Cardiac fibroblast (primary cell): ENCODE measurements at places on chromosomes 4 and X.
A peak's percentile ranks its signal among the peaks of the same experiment; 100 is the strongest.

GRCh38 chrX:1502241-1502640 lies 34.7 kb downstream of the P2RY8 start:
- DNase-seq, result no peak

- no peak for DNase-seq
Observed at GRCh38 chr4:140267576-140267975, 105.9 kb upstream of the SCOC start.

DNA sequence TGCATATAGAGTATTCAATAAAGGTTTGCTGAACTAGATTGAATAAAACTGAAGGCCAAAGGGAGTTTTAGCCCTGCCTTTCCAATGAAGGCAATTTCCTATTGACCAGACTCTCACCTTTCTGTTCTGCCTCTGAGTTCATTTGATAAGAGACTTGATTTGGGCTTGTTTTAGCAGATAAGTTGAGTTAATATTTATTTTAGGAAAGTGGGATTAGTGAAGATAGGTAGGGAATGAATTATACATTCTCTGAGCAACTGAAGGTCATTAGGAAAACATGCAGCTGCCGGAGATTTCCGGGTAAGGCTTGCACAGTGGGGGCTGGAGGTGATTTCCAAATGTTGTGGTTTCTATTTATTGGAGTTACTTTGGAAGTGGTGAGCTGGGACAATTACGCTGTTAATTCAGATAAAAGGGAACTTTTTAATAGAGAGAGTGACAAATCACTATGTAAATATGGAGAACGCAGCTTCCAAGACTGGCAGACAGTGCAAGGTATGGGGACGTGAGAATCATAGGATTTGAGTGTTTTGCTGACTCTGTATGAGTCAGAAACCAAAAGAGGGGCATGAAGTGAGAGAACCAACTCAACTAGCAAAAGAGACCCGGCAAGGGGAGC lies 553.6 kb upstream of the BOD1L1 start:
- DNase-seq, result peak; percentile 31

DNA sequence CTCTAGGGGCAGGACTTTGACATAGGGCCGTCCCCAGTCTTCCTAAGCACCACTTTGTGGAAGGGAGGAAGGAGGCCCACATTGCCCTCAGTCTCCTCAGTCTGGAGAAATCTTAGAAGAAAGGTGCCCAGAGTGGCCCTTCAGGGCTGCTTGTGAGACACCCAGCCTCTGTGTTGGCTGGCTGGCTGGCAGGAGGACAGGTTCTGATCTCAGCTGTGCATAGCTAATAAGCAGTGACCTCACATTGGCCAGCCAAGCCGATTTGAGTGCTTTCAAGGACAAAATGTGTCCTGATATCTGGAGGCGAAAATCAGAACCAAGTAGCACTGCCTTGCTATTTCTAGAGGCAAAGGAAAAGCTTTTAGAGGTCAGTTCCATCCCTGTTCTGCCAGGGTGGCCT lies 211.5 kb downstream of the BCOR start:
- DNase-seq, result no peak

DNA sequence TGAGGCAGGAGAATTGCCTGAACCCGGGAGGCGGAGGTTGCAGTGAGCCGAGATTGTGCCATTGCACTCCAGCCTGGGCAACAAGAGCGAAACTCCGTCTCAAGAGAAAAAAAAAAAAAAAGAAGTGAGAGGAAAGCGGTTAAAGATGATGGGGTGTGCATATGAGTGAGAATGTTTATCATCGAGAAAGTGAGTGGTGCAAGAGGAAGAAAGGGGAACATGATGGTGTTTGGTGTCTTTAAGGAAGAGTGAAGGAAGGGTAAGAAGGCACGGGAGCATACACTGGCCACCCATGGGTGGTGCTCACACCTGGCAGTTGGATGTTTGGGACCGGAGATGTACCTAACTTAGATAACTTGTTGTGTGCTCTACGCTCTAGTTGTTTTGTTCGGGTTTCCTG lies 62.2 kb downstream of the STOX2 start:
- DNase-seq, result no peak

GRCh38 chrX:41889317-41890025 lies 33.9 kb downstream of the CASK start:
- DNase-seq, result peak; percentile 7

DNA sequence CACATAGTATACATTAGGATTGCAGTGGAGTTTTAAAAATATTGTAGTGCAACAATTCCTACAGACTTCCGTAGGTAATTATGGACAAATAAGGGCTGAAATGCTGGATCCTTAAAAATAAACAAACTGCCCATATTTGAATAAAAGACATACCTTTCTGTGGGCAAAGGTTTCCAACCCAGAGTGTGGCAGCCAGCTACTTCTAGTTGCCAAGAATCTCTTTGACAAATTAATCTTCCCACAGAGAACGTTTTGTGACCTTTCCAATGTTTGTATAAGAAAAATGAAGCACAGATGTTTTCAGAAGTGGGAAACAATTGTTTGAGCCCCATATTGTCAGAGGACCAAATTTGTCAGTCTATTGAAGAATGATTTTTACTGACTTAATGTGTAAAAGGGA lies 21.1 kb downstream of the GRPR start:
- no peak for DNase-seq

- DNase-seq, result peak; percentile 5
Observed at GRCh38 chrX:17635231-17635630, 102.1 kb upstream of the SCML1 start.

GRCh38 chr4:98786866-98787265 lies 128.5 kb upstream of the TSPAN5 start:
- no peak for DNase-seq

DNA sequence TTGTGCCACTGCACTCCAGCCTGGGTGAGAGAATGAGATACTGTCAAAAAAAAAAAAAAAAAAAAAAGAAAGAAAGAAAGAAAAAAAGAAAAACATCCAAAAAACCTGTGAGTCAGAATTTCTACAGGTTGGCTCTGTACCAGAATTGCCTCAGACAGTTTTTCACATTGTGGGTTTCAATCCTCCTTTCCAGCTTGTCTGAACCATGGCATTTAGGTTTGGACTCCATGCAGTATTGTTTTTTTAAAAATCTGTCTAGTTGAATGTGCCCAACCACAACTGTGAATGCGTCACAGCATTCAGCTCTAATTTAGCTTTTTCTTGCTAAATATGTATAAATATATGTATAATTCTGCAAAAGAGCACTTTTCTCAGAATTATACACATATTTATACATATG lies 31.4 kb upstream of the ARSH start:
- DNase-seq, result peak; percentile 13

DNA sequence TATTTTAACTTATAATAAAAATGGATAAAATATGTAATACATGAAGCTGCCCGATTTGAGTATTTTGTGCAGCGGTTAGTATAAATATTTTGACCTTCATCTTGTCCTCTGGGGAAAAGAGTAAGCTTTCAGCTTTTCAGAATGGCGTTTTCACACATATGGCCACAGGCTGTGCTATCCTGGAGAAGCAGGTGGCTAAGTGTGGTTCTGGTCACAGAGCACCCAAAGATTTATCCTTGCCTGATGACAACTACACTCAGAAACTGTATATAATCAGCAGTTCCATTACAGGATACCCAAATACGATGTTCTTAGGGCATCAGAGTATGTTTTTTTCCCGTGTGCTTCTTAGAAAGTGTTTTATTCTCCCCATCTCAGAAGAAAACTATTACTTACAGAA lies 42.3 kb upstream of the ANK2 start:
- DNase-seq, result no peak

GRCh38 chr4:19455850-19456602 lies 795.7 kb upstream of the SLIT2 start:
- DNase-seq, result no peak

DNA sequence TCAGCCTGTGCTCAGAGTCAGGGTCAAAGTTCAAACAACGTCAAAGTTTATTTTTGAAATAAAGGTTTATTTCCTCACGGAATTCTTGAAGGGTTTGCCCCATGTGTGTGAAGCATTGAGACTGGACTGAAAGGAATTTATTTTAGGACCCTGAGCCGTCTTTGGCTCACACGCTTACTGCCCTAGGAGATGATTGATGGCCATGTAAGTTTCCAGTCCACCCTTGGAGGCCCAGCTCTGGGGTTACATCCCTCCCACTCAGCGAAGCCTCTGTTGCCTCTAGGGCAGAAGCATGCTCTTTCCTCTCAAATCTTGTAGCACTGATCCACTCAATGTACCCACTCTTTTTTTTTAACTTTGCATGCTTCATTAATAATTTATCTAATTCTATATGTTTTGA lies 4.5 kb upstream of the NHSL2 start:
- DNase-seq, result no peak

- DNase-seq, result peak; percentile 16
Observed at GRCh38 chrX:123899701-123900100, 39.8 kb downstream of the XIAP start.

- DNase-seq, result no peak
Observed at GRCh38 chr4:60345392-60345791, 854.7 kb upstream of the ADGRL3 start.

DNA sequence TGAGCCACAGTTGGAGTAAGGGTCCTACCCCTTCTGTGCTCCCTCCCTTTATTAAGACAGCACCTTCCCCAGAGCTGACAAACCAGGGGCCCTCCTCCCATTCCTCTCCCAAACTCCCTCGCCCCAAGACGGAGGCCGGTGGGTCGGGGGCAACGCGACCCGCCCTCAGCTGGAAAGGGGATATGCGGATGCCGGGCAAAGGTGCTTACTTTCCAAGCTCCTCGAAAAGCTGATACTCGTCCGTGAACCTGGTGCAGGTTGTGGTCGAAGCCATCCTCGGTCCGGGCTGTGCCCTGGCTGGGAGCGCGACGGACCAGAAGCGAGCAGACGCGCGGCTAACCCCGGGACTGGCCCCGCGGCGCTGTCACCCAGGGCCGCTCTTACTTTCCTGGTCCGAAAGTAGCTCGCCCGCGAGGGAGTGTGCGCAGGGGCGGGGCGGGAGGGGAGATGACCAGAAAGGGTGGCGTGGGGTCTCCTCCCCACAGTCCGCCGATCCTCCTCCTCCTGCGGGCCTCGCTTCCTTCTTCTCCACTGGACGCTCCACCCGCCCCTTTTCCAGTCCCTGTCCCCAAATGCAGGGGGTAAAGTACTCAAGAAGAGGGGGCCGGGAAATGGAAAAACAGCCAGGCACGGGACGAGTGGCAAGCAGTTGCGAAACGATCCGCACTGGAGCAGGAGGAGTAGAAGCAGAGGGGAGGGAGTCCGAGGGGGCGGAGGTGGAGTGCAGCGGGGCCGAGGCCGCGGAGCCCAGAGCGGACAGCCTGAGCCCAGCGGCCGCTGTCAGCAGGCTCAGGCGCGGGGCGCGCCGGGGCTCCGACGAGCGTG lies 531 bp downstream of the CAMK2D start:
- peak; percentile 92 for DNase-seq

GRCh38 chr4:111074523-111075114 lies 451.7 kb upstream of the PITX2 start:
- DNase-seq, result no peak

GRCh38 chrX:72498782-72499181 lies 73.9 kb downstream of the HDAC8 start:
- DNase-seq, result peak; percentile 5

- no peak for DNase-seq
Observed at GRCh38 chr4:91359041-91360031, 944.4 kb upstream of the GRID2 start.

GRCh38 chr4:32798471-32799159 lies 2078.4 kb downstream of the PCDH7 start:
- no peak for DNase-seq

DNA sequence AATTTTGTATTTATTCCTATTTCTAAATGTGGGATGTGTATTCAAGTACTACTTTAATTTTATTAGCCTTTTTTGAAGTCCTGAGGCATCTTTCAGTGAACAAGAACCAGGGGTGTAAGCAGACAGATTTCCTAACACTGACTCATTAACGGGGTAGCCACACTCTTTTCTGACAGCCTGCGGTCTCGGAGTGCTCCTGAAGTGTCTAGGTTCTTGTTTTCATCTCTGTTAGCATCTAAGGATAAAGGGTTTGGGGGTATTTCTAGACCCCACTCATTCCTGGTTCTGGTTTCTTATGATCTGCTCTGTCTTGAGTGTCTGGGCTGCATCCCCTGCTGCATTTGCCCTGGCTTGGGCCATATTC lies 71.9 kb downstream of the GC start:
- no peak for DNase-seq
